Central memory CD4-positive, alpha-beta T cell (primary cell): ENCODE measurements at places on chromosomes 3 and 15.

- peak; percentile 61 for DNase-seq
Measured at GRCh38 chr3:63961891-63962290, 49.7 kb upstream of the SCAANT1 start.

- no peak for DNase-seq
Measured at GRCh38 chr15:62850318-62850717, 192.2 kb upstream of the TPM1 start.

- DNase-seq = no peak
Measured at GRCh38 chr3:169116056-169116693, 547.3 kb downstream of the MECOM start.

DNA sequence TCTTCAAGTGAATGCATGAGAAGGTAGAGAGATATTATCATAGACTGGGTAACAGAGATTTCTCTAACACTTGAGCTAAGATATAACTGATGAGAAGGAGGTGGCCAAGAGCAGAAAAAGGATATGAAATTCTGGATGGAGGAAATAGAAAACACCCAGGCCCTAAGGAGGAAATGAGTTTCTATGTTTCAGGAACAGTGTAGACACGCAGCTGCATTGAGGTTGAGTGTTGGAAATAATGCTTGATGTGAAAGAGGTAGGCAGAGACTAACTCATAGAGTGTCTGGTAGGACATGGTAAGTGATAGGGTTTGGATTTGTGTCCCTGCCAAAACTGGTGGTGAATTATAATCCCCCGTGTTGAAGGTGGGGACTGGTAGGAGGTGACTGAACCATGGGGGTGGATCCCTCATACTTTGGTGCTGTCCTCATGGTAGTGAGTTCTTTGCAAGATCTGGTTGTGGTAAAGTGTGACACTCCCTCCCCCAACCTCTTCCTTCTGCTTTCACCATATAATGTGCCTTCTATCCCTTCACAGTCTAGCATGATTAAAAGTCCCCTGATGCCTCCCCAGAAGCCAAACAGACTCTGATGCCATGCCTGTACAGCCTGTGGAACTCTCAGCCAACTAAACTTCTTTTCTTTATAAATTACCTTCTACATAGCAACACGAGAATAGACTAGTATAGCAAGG is 787.3 kb downstream of the EDEM1 start:
- no peak for DNase-seq

- no peak for DNase-seq
Measured at GRCh38 chr3:195899701-195900435, 8.5 kb downstream of the TNK2 start.

GRCh38 chr15:55789066-55789660 is 46.2 kb upstream of the PRTG start:
- DNase-seq = peak; percentile 20

DNA sequence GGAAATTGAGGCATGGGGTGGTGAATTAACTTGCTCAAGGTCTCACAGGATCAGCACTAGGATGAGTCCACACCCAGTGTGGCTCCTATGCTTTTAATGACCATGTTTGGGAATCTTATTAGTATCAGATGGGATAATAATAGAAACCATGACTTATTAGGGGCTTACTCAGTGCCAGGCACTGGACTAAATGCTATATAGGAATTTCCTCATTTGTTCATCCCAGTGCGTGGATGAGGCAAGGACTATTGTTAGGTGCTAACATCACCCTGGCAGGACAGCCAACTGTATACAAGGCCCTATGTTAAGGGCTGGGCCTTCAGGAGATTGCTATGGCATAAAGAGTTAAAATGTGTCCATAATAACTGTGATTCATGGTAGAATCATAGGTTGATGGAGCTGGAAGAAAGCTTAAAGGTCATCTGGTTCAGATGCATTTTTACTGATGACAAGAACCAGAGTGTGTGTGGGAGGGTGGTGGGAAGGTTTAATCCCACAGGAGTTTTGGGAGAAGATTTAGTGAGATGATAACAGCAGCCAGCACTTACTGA is 4.7 kb upstream of the FEM1B start:
- DNase-seq = no peak

GRCh38 chr15:70258369-70259027 is 160.8 kb upstream of the TLE3 start:
- DNase-seq = peak; percentile 64

GRCh38 chr3:15499536-15499935 is 22.0 kb downstream of the COLQ start:
- no peak for DNase-seq

DNA sequence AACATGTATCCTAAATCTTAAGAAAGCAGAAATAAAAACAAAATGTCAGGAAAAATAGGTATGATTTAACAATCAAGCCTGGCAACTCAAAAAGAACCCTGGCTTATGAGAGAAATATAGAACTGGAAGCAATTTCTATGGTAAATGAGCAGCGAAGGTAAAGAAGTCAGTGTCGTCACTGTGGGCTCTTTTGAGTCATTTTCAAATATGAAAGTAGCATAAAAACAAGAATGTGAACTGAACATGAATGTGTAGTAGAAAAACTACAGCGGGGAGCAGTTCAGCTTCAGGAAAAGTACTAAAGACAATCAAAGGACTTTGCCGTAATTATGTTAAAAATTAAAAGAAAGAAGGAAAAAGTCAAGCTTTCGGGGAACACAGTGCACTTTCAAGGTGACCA is 17.5 kb downstream of the LSG1 start:
- DNase-seq = no peak

GRCh38 chr15:68888419-68888818 is 41.9 kb upstream of the SPESP1 start:
- DNase-seq = no peak

GRCh38 chr3:107323723-107324122 is 53.5 kb upstream of the CCDC54 start:
- no peak for DNase-seq

- DNase-seq = no peak
Measured at GRCh38 chr3:195040773-195041520, 230.0 kb downstream of the XXYLT1 start.

DNA sequence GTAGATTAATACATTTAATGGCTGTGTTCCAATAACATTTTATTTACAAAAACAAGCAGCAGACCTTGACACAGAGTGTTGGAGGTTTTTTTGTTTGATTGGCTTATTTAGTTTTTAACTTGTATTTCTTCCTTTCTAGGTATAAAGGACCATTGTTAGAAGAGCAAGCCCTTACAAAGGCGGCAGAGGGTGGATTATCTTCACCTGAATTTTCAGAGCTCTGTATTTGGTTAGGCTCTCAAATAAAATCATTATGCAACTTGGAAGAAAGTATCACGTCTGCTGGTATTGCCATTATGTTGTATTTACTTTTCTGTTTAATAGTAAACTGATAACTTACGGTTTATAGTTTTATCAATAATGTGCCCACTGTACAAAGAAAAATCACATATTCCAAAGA is 10.0 kb downstream of the FAM98B start:
- no peak for DNase-seq

DNA sequence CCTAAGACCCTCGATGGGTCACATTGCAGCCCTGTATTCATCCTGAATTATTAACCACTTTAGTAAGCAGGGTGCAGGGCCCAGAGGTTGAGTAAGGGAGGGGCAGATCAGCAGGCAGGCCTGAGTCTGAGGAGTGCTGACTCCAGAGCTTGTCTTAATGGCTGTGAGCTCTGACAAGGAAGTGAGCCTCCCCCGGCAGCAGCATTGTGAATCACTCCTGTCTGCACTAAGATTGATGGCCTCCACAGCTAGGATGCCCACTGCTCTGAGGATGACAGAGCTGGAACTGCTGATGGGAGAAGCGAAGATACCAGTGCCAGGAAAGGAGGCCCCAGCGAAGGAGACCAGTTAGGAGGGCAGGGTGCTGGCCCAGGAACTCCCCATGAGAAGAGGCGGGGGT is 46.5 kb upstream of the CCDC174 start:
- DNase-seq = no peak
